Fibroblast of skin of scalp (primary cell): ENCODE measurements at places on chromosomes 1 and 21.

DNA sequence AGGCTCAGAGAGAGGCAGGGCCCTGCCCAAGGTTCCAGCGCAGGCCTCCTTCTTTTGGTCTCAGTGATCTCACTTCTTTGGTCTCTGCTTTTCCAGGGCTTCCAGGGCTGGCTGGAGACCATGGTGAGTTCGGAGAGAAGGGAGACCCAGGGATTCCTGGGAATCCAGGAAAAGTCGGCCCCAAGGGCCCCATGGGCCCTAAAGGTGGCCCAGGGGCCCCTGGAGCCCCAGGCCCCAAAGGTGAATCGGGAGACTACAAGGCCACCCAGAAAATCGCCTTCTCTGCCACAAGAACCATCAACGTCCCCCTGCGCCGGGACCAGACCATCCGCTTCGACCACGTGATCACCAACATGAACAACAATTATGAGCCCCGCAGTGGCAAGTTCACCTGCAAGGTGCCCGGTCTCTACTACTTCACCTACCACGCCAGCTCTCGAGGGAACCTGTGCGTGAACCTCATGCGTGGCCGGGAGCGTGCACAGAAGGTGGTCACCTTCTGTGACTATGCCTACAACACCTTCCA lies 7.7 kb downstream of the C1QB start:
- no peak for DNase-seq

DNA sequence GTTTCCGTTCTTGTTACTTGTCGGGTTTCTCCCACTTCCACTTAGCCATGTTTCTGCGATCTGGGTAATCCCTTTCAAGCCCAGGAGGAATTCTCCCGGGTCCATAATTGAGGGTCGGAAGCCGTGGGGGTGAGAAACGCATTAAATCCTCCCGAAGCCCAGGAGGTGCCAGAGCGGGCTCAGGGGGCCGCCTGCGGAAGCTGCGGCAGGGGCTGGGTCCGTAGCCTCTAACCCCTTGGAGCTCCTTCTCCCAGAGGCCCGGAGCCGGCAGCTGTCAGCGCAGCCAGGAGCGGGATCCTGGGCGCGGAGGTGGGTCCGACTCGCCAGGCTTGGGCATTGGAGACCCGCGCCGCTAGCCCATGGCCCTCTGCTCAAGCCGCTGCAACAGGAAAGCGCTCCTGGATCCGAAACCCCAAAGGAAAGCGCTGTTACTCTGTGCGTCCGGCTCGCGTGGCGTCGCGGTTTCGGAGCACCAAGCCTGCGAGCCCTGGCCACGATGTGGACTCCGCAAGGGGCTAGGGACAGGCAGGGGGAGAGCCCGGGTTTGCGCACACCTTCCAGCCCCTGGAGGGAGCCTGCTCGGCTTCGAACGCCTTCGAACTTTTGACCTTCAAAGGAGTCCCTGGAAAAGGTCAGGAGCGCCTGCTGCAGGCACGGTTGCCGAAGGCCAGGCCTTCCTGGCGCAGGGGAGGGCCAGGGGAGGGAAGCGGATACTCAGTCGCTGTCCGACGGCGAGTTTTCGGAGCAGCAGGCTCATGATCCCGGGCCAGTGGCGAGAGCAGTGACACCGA lies 1.7 kb upstream of the SIM2 start:
- no peak for DNase-seq

DNA sequence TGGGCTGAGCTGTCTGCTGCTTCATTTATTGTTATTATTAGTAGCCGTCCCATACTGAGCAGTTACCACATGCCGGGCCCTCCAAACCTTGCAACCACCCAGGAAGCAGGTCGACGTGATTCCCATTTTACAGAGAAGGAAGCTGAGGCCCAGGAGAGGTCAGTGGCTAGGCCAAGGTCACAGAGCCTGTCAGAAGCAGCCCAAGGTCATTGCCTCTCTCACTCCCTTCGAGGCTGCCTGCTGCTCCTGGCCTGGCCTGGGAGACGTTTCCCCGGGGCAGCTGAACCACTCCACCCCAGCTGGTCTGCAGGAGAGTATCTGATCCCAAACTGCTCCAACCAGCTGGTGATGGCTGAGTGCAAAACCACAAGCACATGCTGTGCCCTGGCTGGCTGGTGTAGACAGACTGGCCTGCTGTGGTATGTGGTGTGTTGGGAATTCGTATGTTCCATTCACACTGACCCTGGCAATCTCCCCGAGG lies 6.5 kb downstream of the PADI4 start:
- DNase-seq, result peak; percentile 7

GRCh38 chr1:244439391-244440032 lies 12.2 kb downstream of the ADSS2 start:
- DNase-seq, result no peak

DNA sequence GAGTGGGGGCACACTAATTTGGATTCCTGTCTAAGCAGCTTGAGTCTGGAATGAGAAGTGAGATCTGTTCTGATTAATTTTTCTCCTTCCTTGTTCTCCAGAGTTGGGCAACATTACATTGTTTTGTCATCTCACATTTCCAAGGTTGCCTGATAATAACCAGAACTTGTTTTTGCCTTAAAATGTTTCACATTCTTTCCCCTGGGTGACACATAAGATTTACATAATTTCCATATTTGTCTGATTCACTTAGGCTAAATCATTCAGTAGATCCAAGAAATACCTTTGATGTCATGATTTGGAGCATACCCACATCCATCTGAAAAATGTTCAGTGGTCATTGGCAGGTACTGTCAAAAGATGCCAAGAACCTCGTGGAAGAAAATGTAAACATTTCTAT lies 60.3 kb downstream of the XCL2 start:
- DNase-seq, result peak; percentile 85

DNA sequence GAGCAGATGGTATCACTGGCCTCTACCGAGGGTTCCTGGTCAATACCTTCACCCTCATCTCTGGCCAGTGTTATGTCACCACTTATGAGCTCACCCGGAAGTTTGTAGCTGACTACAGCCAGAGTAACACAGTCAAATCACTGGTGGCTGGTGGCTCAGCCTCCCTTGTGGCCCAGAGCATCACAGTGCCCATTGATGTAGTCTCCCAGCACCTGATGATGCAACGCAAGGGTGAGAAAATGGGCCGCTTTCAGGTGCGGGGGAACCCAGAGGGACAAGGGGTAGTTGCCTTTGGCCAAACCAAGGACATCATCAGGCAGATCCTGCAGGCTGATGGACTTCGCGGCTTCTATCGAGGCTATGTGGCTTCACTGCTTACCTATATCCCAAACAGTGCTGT lies 6.1 kb downstream of the SLC25A44 start:
- no peak for DNase-seq

DNA sequence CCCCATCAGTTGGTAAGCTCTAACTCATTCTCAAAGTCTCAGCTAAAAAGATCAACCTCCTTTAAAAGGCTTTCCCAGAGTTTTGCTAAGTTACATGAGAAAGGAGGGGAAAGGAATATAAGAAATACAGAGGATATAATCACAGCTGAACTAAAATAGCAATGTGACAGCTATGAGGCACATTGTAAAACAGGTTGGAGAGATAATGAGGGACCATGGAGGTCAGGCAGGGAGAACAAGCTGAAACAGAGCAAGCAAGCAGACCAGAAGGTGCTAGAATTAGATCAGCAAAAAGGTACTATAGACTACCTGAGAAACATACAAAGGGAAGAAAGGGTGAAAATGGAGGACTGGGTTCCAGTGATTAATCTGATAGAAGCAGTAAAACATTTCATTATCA lies 28.5 kb downstream of the GPATCH2 start:
- no peak for DNase-seq

DNA sequence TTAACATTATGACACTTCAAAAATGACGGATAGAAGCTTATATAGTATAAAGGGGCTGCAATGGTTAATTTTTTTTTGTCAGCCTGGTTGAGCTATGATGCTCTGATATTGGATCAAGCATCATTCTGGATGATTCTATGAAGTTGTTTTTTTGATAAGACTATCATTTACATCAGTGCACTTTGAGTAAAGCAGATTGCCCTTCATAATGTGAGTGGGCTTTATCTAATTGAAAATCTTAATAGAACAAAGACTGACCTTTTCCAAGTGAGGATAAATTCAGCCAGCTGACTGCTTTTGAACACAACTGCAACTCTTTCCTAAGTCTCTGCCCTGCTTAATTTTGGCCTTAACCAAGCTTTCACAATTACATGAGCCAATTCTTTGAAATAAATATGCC lies 1476.2 kb downstream of the NCAM2 start:
- no peak for DNase-seq

GRCh38 chr1:99560207-99561040 lies 85.5 kb upstream of the PALMD start:
- no peak for DNase-seq

- DNase-seq, result peak; percentile 14
These were observed 179.7 kb downstream of the TNFSF18 start for GRCh38 chr1:172870901-172871606.

GRCh38 chr1:214897581-214897980 lies 185.0 kb upstream of the KCNK2 start:
- DNase-seq, result no peak

DNA sequence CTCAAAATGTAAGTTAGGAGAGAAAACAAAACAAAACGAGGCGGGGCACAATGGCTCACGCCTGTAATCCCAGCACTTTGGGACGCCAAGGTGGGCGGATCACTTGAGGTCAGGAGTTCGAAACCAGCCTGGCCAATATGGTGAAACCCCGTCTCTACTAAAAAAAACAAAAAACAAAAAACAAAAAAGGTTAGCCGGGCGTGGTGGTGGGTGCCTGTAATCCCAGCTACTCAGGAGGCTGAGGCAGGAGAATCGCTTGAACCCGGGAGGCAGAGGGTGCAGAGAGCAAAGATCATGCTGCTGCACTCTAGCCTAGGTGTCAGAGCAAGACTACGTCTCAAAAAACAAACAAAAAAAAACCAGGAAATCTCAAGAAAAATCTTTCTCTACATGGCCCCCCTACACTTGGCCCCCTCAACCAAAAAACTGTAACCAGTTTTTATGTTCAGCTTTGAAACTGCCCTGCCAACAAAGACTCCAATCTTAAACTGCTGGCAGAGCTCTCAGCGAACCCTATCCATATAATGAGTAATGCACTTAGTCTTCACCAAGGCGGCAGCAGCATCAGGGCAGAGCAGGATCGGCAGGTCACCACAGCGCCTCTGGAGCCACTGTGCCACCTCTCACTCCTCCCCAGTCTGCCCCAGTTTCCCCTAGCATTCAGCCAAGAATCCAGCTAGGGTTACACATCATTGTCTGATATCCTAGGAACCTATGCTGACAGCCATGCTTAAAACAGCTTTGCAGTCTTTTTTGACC lies 71.7 kb downstream of the JAK1 start:
- DNase-seq, result no peak

DNA sequence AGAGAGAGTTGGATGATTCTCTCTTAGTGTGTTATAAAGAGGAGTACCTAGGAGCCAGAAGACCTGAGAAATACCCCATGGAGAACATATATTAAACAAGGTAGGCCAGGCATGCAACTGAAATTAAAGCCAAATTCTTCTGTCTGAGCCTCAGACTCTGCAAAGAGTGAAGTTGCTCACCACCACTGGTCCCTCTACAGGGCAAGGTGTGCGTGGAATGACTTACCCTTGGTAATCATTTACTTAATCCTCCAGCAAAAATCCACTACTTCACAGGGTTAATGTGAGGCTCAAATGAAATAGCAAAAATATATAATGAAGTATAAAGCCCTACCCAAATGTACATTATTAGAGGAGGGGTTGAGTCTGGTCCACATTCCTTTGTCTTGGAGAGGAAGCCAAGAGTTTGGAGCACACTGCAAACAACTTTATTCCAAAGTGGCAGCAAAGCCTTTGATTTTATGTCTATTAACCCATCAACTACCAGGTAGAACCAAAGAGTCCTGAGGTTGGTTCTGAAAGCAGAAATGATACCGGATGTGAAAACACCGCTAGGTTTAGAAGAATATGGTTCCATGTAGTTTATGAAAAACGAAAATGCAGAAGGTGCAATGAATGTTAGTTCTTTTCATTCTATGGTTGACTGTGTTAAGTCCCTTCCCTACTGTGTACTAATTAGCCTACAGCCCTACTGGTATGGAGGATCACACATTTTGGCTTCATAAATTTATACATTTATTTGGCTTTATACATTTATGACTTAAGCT lies 8.5 kb downstream of the SSR2 start:
- DNase-seq, result no peak

- DNase-seq, result no peak
These were observed 25.7 kb downstream of the HSPG2 start for GRCh38 chr1:21911205-21912001.

DNA sequence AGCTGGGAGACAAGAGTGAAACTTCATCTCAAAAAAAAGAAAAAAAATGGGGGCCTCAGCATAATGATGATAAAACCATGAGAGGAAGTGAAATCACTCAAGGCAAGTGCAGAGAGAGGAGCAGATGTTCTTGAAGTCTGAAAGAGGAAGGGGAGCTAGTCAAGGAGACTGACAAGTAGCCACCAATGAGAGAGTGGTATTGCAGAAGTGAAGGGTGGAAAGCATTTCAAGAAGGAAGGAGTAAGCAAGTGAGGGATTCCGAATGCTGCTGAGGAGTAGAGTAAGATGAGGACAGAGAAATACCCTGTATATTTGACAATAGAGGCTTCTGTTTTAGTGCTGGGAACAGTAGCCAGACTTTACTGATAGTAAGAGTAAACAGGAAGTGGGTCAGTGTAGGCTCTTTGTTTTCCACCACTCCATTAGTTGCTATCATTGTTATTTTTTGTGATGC lies 2.9 kb downstream of the TATDN3 start:
- no peak for DNase-seq

- no peak for DNase-seq
These were observed 87.5 kb upstream of the KCTD3 start for GRCh38 chr1:215479567-215479966.

DNA sequence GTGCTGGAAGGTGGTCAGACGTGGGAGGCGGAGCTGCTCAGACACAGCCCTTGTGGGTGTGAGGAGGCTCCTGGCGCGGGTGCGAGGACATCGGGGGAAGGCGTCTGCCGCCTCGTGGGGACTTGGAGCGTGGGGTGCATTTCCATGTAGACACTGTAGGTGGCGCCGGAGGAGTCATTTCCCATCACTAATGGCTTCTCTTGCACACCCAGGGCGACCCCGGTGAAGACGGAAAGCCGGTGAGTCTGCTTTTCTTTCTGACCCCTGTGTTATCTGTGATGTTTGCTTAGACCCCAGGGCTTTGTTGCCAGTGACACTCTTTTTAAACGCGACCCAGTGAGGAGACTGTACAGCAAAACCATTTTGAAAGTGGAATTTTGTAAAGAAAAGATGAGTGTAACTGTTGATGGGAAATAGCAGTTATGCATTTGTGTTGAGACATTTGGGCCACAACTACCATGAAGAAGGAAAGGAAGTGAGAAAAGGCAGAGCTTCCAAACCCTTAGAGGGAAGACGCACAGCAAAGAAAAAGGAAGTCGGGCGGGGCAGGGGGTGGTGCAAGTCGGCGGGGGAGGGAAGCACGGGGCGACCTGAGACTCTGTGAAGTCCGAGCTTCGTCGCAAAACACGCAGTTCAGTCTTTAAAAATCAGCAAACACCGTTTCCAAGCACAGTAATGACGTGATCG lies 64.0 kb downstream of the SLC19A1 start:
- DNase-seq, result peak; percentile 72
